ENCODE measurements at places on chromosomes 5 and 9. TPM values are rescaled to one million over a fixed set of nuclear protein-coding genes. Genes with fewer than 3 reads are reported as not detected.

DNA sequence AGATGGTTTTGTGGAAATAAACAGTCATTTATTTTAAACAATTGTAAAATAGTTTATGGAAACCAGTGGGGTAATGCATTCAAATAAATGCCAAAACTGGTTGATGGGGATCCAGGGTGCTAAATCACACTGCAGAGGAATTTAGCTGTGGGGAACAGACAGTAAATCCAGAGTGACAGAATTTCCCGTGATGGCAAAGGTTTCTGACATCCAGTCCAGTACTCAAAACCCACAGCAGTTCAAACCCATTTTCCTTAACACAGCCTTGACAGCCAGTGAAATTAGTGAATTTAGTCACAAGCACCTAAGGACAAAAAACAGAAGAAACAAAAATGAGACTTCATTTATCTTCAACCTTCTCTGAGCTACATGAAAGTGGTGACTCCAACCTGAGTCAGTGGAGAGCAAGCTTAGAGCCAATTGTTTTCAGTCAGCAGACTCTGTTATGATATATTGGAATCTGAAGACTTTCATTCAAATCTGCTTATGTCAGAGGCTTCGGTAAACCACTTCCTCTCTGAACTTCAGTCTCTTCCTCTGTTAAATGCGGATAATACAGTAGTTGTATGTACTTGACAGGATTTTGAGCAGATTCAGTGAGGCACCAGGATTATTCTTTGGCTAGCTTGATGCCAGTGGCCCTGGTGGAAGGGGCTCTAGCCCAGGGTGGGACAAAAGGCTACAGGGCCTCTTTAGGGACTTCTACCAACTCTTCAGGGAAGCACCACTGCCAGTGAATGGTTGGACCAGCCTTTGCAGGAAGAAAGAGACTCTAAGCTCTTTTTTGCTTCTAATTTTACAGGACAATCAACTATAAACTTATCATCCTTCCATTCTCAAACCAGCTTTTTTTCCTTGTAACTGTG lies 185.3 kb downstream of the MAPKAP1 start:
- no peaks in the 10 kb centered on the region for H3K27me3 ChIP-seq
- H3K4me3 ChIP-seq, result peak overlapping the region; percentile 57
- peak overlapping the region; percentile 84 for H3K27ac ChIP-seq
- peaks cover 34% of the 10 kb centered on the region for H3K4me1 ChIP-seq

DNA sequence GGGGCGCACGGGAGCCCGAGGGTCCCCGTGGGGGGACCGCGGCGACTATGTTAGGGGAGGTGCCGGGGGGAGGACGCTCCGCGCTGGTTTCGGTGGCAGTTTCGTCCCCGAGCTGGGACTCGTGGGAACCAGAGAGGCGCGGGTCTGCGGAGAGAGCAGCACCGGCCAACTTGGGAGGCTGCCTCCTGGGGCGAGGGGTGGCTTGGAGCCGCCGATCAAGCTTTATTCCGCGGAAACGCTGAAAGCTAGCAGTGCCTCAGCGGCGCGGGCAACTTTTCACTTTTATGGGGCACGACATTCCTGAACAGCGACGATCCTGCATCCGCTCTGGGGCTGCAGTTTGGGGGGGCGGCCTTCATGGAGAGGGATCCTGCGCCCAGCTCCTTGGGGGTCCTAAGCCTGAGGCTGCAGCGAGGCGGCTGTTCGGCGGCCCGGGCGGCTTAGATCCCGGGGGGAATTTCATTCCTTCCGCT lies 369 bp downstream of the OCLN start:
- H3K27me3 ChIP-seq, result peaks cover 40% of the 10 kb centered on the region
- no peak for DNase-seq
- no peaks in the 10 kb centered on the region for H3K36me3 ChIP-seq
- no peak overlapping the region for H3K27ac ChIP-seq
- H3K4me1 ChIP-seq, result no peaks in the 10 kb centered on the region

- no peaks in the 10 kb centered on the region for H3K27me3 ChIP-seq
- no peaks in the 10 kb centered on the region for H3K4me1 ChIP-seq
- no peaks in the 10 kb centered on the region for H3K36me3 ChIP-seq
These were observed 349.2 kb upstream of the ADAMTSL1 start for GRCh38 chr9:18124760-18125159.

C9 gene
- total RNA-seq, result not detected

KIF24 gene
- total RNA-seq, result 3.4 TPM

SPATA31D4 gene
- not detected for total RNA-seq

DNA sequence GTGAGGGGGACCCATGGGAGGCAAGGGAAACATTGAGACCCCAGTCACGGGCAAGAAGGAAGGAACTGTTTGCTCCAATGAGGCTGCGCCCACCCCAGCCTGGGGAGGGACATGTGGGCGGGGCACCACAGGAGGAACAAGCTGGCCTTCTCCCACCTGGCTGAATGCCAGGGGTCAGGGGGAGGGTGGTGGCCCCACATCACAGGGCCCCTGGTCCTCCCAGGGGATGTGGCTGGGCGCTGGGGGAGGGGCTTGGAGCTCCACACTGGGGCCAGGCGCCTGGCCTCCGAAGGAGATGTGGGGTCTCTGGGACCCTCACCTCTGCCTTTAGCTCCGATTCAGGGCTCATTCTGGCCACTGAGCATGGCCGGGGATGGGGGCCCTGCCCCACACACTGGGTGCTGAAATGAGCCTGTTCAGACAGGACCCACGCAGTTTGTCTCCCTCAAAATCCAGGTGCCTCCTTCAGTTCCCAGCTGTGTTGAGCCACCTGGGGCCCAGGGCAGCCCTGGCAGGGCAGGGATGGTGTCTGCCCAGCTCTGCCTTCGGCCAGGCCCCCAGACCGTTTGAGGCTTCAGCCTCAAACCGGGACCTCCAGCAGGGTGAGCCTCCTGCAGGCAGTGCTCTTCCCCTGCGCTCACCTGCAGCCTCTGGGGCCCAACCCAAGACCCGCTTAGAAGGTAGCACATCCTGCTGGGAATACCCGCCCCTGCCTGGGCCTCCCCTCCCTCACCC lies 33.2 kb upstream of the NOTCH1 start:
- no peak overlapping the region for H3K4me3 ChIP-seq
- no peaks in the 10 kb centered on the region for H3K36me3 ChIP-seq
- DNase-seq, result no peak
- H3K4me1 ChIP-seq, result peaks cover 21% of the 10 kb centered on the region

DNA sequence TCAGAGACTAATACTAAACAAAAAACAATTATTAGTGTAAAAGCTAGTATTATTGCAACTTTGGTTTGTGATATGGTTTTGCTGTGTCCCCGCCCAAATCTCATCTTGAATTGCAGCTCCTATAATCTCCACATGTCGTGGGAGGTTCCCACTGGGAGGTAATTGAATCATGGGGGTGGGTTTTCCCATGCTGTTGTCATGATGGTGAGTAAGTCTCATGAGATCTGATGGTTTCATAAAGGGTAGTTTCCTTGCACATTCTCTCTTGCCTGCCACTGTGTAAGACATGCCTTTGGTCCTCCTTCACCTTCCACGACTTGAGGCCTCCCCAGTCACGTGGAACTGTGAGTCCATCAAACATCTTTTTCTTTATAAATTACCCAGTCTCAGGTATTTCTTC lies 325.9 kb upstream of the DAB2 start:
- no peaks in the 10 kb centered on the region for H3K4me1 ChIP-seq
- H3K27ac ChIP-seq, result no peak overlapping the region
- no peaks in the 10 kb centered on the region for H3K36me3 ChIP-seq
- no peak for DNase-seq
- H3K4me3 ChIP-seq, result no peak overlapping the region

MCTP1 gene
- total RNA-seq, result 11.2 TPM

GRCh38 chr5:14775857-14776256 lies 95.7 kb downstream of the ANKH start:
- H3K4me1 ChIP-seq, result peaks cover 19% of the 10 kb centered on the region
- no peaks in the 10 kb centered on the region for H3K36me3 ChIP-seq
- no peak for DNase-seq
- H3K4me3 ChIP-seq, result no peak overlapping the region
- no peaks in the 10 kb centered on the region for H3K27me3 ChIP-seq
- no peak overlapping the region for H3K27ac ChIP-seq

DNA sequence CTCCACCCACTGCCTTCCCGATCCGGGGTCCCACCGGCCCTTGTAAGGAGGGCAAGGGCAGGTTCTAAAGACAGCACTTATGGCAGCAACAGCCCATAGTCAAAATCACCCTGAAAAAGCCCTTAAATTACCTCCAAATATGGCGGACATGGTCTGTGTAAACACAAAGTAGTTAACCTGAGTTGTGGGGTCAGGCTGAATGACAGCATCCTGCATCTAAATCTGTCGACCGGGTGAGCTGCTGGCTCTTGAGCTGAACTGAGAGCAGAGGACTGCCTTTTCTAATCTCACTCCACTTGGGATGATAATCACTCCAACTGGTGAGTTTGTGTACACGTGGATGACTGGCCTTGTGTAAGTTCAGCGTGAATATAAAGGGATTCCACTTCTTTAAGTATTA lies 249.6 kb downstream of the DENND1A start:
- no peak overlapping the region for H3K4me3 ChIP-seq
- H3K27me3 ChIP-seq, result no peaks in the 10 kb centered on the region
- DNase-seq, result no peak
- peaks cover 19% of the 10 kb centered on the region for H3K4me1 ChIP-seq

PDGFRB gene
- 4.4 TPM for total RNA-seq

Measured in natural killer cell treated with Interleukin-12 subunit alpha and Interleukin-12 subunit beta and Interleukin-15 and Interleukin-18, amount 100 ng/mL, for 72 hours (primary cell).